ENCODE measurements at places on chromosomes 6 and 20.

DNA sequence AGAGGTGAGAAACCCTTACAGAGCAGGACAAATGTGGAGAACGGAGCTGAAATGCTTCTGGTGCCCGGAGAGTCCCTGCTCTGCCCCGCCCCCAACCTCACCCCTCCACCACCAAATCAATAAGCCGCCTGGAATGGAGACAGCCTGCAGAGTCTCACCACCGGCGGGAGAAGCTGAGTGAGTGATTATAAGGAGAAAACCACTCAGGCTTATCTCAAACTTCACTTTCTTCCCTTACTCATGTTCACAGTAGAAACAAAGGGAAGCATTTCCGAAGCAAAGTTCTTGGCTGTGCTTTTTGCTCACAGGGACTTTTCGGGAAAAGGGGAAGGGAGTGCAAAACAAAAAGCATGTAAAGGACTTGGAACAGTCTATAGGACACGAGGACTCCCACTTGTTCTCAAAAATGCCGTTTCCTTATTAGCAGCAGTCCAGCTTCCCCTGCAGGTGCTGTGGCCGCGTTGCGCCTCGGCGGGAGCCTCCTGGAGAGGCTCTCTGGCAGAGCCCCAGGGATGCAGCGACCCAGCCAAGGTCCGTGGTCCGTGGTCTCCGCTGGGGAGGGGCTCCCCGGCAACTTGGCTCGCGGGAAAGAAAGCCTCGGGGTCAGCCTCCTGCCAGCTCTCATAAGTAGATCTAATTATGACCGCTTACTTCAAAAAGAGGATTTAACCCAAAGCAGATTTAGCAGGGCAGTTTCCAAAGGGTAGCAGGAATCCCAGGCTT, 64.8 kb upstream of the TMEM30A start:
- no peak for DNase-seq

GRCh38 chr6:5851261-5851757, 155.4 kb downstream of the NRN1 start:
- peak; percentile 54 for DNase-seq

- DNase-seq: no peak
Observed at GRCh38 chr6:43820486-43820885, 50.5 kb downstream of the VEGFA start.

DNA sequence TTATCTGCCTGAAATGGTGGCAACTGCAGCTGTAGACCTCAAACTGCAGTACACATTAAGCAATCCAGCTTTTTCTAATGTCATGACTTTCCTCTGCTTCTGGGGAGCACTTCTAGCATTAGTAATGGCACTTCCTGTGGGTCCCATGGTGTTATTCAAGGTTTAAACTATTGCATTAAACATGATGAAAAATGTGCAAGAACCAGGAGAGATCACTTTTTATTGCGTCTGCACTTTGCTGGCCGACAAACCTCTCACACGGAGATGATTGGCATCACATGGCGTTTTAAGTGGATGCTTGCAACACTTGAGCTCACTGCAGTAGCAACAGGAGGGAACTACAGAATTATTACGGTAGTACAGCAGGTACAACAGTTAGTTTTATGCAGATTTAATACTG, 148.4 kb downstream of the HIVEP2 start:
- DNase-seq: no peak

DNA sequence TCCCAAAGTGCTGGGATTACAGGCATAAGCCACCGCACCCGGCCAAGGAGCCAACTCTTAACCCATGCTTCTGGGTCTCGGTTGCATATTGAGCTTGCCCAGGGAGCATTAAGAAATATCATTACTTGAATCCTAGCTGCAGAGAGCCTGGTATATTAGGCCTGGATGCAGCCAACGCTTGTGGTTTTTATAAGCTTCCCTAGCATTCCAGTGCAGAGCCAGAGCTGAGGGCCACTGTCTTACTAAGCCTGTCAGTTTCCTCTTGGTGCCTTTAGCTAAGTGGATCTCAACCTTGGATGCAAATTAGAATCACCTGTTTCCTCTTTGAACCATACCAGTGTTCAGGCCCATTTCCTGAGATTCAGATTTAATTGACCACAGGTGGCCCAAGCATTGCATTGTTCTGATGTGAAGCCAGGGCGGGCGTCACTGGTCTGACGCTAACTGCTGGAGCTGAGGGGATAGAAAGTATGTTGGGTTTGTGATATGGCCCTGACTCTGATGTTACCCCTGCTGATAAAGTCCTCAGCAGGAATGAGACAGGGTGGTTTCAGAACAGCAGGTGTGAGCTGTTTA, 76.3 kb downstream of the BTBD3 start:
- no peak for DNase-seq

GRCh38 chr6:146548898-146549374, 5.3 kb downstream of the RAB32 start:
- no peak for DNase-seq

DNA sequence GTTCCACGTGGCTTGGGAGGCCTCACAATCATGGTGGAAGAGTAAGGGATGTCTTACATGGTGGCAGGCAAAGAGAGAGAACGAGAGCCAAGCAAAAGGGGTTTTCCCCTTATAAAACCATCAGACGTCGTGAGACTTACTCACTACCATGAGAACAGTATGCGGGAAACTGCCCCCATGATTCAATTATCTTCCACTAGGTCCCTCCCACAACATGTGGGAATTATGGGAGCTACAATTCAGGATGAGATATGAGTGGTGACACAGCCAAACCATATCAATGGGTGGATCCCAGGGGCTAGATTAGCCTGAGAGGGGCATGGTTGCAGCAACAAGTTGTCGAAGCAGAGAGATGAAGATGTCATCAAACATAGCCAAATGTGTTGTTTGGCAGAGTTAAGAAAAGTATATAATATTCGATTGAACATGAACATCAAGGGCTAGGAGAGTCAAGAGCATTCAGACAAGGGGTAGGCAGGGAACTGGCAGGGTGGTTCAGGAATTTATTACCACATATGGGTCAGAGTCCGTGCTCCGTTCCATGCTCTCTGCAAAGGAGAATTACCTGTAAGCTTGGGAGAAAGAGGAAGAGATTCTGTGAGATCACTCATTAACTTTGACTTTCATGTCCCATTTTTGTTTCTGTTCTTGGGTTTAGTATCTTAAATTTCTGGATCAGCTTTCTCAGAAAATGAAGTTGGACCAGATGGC, 98.8 kb downstream of the CCDC170 start:
- no peak for DNase-seq

GRCh38 chr6:31651602-31652191, 764 bp downstream of the BAG6 start:
- DNase-seq: no peak

GRCh38 chr6:44630125-44631028, 242.9 kb downstream of the CDC5L start:
- DNase-seq: no peak

DNA sequence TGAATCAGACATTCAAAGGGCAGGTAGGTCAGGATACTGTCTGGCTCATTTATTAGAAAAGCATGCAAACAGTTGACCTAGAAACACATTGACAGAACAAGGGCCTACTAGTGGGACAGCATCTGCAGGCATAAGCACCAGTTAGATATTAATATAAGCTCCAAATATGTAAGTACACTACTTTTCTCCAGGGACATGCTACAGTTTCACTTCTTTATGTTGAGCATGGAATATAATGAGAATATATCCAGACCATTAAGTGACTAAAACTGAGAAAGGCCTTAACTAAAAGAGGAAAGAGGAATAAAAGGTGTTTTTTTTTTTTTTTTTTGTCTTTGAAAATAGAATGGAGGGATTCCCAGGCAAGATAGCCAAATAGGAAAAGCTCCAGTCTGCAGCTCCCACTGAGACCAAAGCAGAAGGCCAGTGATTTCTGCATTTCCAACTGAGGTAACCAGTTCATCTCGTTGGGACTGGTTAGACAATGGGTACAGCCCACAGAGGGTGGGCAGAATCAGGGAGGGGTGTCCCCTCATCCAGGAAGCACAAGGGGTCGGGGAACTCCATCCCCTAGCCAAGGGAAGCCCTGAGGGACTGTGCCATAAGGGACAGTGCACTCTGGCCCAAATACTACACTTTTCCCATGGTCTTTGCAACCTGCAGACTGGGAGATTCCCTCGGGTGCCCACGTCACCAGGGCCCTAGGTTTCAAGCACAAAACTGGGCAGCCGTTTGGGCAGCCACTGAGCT, 251.6 kb downstream of the PHF3 start:
- DNase-seq: no peak

DNA sequence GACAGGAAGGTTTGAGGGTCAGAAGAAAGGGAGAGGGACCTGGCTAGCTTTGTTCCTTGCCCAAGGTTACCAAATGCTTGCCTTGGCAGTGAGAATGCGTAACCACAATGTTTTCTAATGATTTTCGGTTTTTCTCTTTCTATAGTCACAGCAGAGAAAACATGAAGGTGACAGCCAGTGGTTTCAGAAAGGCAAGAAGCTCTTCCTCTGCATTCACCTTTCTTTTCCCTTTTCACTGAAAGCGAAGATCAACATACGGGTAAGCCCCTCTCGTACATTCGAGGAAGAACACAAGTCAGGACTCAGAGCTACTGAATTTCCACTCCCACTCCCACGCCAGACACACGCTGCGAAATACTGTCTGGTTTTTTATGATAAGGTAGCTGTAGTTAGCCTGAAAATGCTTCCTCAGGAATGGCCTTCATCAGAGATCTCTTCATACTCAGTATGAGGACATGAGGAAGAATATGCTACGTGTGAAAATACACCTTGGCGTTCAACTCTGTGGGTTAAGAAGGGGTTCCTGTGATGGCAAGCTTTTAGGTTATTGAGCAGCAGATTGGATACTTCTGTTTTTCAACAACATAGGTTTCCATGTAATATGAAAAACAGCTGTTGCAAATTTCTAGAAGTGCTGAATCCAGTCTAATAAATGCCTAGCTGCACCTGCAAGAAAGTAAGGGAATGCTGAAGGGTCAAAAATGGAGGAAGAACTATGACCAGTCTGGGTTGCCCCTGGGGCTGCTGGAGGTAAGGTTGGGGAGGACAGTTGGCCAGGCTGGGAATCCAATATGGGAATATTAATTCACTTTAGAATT, 7.4 kb upstream of the CD83 start:
- no peak for DNase-seq

Measured in activated T-cell treated with anti-CD3 and anti-CD28 coated beads for 1 hour (primary cell).